Kidney (tissue), 22 donors: ENCODE measurements at places on chromosomes 3 and 15. TPM values are rescaled to one million over a fixed set of nuclear protein-coding genes. Genes with fewer than 3 reads are reported as not detected.

The BTLA gene
- 3.2 TPM for total RNA-seq

The ADCY5 gene
- 33.6 TPM for total RNA-seq

The NR2E3 gene
- 0.19 TPM for total RNA-seq

The NEK10 gene
- total RNA-seq: 4.1 TPM

The LTF gene
- total RNA-seq: 1,823 TPM

The GOLGA8Q gene
- 1.6 TPM for total RNA-seq

The MAPKBP1 gene
- 28.6 TPM for total RNA-seq

The GXYLT2 gene
- 3.8 TPM for total RNA-seq

The PLA2G4B gene
- 8.3 TPM for total RNA-seq

The PTPRG gene
- total RNA-seq: 154 TPM

The RARRES1 gene
- 94.0 TPM for total RNA-seq

DNA sequence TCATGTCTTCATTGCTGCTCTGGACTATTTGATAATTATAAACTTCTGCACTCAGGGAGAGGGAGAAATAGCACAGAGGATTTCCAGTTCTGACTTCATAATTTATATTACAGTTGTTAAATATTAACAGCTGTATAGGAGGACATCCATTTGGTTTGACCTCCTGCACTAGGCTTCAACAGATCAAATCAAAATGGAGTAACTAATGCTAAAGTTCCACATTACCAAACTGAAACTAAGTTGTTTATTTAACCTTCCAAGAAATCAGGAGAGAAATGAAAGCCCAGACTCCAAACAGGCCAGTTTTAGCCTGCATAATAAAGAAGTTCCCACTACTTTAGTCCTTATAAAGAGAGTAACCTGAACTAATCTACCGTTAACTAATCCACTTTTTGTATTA lies 4.6 kb downstream of the PLSCR2 start:
- DNase-seq: no peak

DNA sequence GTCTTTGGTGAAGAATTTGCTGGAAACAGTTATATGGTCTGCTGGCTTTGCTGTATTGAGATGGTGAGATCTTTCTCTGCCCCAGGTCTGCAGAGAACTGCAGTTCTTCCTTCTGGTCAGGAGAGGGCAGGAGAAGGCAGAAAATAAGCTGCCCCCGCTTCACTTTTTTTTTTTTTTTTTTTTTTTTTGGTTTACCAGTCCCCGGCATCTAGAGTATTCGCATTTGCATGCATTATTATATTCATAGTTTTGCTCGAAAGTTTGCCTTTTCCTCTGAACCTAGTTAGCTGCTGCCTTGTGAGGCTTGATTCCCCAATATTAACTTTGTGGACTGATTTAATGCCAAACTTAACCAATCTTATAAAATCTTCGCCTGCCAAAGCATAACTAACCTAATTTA lies 10.6 kb upstream of the PARL start:
- peak; percentile 30 for DNase-seq

- no peak for DNase-seq
These were observed 28.7 kb downstream of the CACNA2D2 start for GRCh38 chr3:50474717-50475116.

GRCh38 chr15:86854176-86854575 lies 774.5 kb downstream of the AGBL1 start:
- DNase-seq: no peak

DNA sequence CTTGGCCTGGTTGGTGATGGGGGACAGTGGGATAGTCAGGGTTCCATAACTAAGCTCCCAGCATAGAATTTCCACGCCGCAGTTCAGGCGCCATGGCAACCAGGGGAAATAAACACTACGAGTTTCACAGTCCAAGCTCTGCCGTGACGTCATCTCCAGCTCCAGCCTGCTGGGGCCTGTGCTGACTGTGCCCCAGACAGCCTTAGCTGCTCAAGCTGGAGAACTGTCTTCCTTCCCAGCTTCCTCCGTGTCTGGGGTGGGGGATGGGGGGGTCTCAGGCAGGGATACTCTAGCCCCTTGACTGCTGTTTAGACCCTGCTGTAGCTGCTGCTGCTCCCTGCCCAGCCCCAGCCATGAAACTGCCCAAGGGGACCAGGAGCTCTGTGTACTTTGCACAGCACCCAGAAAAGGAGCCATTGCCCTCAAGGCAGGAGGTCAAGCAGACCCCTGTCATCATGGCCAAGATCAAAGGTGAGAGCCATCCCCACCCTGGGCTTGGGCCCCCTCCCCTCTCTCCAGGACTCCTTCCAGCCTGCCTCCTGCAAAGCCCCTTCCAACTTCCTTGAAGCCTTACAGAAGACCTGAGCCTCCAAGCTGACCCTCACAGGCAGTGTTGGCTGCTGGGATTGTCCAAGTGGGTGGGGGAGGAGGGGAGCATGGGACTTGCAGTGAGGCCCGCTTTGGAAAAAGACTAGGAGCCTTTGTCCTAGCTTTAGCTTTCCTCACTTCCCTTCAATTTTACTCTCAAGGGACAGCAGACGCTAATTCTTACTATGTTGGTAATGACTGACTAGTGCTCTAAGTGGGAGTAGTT lies 11.4 kb upstream of the CSPG4 start:
- peak; percentile 96 for DNase-seq

- no peak for DNase-seq
These were observed 5.9 kb upstream of the CNTN4 start for GRCh38 chr3:2092758-2093157.

- DNase-seq: no peak
These were observed 67.4 kb downstream of the RHCG start for GRCh38 chr15:89429023-89429422.

DNA sequence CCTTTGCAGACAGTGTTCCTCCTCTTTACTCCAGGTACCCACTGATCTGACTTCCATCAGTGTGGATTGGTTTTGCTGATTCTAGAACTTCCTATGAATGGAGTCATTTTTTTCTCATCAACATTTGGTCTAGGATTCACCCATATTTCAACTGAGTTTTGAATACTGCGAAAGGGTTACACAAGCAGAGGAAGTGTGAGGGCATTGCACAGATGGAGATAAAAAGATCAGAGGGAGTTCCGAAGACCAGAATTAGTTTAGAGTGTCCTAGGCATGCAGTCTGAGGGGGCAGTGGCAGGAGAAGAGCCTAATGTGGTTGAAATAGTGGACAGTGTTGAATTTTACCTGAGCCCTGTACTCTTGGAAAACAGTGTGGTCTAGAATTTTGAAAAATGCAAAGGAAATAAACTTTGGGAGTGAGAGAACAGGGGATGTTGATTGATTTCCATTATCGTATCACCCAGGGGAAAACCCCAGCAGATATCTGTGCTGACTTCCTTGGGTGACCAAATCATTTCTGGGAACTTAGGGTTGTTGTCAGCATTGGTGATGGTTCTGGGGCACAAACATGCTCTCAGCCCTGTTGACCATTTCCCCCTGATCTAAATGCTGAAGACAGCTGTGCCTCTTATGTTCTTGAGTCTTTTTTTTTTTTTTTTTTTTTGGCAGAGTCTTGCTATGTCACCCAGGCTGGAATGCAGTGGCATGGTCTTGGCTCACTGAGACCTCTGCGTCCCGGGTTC lies 327.4 kb upstream of the LRRFIP2 start:
- DNase-seq: no peak

DNA sequence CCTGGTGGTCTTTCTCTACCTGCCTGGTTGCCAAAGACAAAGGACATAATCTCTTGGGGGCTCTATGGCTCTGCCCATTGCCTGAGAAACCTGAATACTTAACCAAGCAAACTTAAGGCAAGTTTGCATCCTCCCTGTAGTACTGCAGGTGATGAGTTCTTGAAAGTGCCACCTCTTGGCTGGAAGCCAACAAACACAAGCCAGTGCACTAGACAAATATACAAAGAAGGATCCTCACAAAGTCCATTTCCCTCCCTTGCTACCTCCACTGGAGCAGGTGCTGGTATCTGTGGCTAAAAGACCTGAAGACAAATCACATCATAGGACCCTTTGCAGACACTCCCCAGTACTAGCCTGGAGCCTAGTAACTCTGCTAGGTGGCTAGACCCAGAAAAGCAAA lies 772.3 kb downstream of the SI start:
- DNase-seq: no peak

GRCh38 chr3:115961380-115961779 lies 338.1 kb downstream of the GAP43 start:
- no peak for DNase-seq

DNA sequence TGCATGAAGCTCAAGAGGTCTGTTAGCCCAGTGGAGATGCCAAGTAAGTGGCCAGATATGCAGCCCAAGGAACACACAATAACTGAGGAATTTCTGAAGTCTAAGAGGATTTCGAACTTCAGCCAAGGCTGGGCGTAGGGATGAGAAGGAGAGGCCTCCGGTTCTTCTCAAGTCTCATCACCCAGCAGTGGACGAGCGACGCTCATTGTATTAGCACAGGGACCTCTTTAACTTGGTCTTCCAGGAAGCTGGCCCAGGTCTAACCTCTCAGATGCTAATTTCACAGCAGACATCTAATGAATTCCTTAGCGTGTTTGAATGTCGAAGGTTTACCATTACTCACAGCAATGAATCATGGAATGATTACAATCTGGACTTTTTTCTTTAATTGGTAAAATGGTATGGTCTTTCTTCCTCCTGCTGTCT lies 85.0 kb downstream of the HES1 start:
- DNase-seq: no peak

- DNase-seq: no peak
These were observed 14.5 kb downstream of the TIPARP start for GRCh38 chr3:156688632-156689452.

DNA sequence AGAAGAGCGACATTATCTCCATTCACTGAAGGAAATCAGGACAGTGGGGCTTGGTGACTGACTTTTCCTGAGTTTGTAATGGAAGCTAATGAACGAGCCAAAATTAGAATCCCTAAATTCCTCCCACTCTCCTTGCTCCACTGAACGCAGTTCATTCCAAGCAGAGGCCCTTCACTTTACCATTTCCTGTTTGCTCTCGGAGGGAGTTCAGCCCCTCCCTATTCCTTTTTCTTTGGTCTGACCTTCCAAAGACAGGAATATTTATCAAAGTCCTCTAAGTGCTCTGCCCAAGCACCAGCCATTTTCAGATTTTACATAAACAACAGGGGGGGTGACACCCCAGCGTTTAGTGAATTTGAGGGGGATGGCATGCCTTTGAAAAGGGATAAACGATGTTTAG lies 24.0 kb upstream of the PTPRG start:
- no peak for DNase-seq

GRCh38 chr3:65617787-65618186 lies 420.9 kb downstream of the MAGI1 start:
- no peak for DNase-seq

- DNase-seq: peak; percentile 71
These were observed 42.4 kb downstream of the TMEM40 start for GRCh38 chr3:12716605-12717151.

DNA sequence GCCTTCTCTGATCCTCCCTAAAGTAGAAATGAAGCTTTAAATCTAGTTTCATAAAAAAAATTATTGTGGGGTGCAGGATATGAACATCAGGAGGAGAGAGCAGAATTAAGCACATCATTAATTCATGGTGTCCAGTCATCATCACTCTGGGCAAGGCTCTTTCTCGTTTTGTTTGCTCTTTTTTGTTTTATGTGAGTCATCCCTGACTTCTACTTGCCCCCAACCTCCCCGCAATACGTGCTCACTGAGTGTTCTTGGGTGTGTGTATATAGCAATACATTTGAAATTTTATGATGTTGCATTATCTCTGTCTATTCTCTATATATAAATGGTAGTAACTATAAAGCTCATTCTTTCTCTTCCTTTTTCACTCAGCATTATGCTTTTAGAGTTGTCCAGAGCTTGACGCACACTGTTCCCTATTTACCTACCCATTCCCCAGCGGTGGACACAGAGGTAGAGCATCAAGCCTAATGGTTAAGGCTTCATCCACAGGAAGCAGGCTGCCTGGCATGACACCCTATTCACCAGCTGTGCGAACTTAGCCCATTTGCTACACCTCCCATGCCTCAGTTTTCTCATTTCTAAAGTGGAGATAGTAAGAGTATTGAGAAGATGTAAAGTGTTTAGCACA lies 72.3 kb downstream of the CD200R1L start:
- DNase-seq: no peak

DNA sequence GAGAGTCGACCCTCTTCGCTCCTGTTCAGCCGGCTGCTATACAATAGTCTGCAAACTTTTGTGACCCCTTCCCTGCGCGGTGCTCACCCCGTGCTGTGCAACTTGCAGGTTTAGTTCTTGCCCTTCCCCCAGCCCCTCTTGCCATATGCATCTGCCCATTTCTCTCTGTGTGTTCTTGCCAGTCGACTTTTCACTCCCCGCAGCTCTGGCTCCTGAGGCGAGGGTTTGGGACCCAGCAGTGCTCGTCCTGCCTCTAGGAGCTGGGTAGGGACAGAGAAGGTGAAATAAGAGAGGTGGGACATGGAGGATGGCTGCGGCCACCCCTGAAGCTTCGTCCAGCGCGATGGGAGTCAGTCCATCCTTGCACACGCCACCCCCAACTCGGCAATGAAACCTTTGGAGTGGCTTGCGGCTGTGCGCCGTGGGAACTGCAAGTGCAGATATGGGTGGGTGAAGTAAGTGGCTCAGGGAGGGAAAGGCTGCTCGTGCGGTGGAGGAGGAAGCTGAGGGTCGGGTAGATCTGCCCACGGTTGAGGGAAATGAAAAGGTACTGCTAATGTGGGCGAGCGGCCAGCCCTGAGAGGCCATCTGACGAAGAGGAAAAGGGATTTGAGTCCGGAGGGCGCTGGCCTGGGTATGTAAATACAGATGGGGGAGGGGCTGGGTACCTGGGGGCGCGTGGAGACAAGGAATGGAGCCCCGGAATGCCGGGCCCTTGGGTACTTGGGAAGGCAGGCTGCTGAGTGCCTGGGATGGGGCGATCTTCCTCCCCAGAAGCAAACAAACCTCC lies 1.0 kb downstream of the LRRC3B start:
- DNase-seq: peak; percentile 25

DNA sequence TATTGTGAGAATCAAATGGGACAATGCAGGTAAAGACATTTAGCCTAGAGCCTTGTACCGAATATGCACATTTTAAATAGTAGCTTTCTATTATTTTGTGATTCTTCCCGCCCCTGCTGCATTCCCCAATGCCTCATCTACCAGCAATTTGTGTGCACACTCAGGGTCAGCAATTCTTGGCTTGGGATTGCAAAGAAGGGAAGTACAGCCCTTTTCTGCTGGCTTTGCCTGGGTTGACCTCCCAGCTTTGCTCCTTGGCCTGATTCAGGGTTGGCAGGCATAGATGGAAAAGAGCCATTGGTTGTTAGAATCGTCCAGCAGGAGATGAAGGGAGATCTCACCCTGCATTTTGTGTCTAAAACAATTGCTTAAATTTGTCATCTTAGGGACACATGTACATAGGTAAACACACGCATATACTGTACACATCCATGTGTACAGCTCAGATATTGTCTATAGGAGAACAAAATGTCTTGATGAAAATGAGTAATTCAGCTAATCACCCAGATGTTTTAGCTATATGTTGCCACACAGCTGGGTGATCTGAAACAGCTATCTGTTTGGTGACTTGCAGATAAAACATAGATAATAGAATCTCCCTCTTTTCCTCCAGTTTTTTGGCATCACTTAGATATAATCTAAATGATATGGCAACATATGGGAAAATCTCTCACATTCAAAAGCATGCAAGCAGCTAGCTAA lies 340.9 kb upstream of the TBL1XR1 start:
- no peak for DNase-seq
